ENCODE measurements at places on chromosomes 7 and 10.
A peak's percentile ranks its signal among the peaks of the same experiment; 100 is the strongest.

DNA sequence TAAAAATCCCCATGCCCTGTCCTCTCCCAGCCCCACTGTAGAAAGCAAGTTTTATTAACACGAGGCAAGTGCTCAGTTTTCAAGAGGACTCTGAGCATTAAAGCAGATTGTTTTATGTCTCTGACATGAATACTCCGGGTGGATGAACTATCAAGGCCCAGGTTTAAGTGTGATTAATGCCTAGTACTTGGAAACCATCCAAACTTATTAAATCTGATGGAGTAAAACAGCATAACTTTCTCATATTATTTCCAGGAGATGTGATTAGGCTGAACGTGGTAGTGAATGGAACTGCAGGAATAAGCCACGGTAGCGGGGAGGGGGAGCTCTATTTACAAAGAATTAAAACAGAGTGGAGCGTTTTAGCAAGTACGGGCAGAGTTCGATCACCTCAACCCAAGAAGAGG is 144.2 kb upstream of the RNF32 start:
- no peak for DNase-seq

- DNase-seq = no peak
Measured at GRCh38 chr7:29237489-29237888, 42.9 kb downstream of the CHN2 start.

DNA sequence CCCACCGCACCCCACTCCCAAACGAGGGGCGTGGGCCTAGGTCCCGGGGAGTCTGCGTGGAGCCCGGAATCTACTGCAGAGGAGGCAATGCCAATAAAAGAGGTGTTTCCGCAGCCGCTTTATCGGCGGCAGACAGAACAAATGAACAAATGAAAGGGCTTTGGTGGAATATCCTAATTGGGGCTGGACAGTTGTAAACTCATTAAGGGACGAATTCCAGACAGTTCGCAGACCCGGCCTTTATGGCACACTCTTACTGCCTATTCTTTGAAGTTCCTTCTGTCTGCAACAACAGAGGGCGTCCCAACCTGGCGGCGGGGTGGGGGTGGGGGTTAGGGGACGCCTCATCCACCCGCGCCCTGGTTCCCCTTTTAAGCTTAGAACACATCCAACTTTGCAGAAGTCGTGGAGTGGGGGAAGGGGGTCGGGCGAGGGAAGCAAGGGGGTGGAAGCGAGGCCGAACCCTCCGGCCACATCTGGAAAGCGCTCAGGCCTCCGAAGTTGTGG is 4.1 kb downstream of the HOXA9 start:
- no peak for DNase-seq

GRCh38 chr10:34223658-34224057 is 591.4 kb downstream of the PARD3 start:
- DNase-seq = no peak

- no peak for DNase-seq
Measured at GRCh38 chr7:82839555-82839954, 323.1 kb downstream of the PCLO start.

GRCh38 chr10:78065611-78066010 is 31.9 kb downstream of the RPS24 start:
- DNase-seq = no peak

DNA sequence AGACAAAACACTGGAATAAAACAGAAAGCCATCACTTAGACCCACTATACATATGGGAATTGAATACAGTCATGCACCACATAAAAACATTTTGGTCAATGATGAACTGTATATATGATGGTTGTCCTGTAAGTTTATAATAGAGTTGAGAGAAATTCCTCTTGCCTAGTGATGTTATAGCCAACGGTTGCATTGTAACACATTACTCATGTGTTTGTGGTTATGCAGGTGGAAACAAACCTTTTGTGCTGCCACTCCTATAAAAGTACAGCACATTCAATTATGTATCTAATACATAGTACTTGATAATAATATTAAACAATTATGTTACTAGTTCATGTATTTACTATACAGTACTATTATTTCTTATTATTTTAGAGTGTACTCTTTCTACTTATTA is 381.2 kb upstream of the MBL2 start:
- DNase-seq = no peak

- peak; percentile 63 for DNase-seq
Measured at GRCh38 chr10:13700473-13701144, 113.8 kb downstream of the PRPF18 start.

GRCh38 chr10:9302140-9302746 is 1247.8 kb downstream of the GATA3 start:
- DNase-seq = peak; percentile 22

DNA sequence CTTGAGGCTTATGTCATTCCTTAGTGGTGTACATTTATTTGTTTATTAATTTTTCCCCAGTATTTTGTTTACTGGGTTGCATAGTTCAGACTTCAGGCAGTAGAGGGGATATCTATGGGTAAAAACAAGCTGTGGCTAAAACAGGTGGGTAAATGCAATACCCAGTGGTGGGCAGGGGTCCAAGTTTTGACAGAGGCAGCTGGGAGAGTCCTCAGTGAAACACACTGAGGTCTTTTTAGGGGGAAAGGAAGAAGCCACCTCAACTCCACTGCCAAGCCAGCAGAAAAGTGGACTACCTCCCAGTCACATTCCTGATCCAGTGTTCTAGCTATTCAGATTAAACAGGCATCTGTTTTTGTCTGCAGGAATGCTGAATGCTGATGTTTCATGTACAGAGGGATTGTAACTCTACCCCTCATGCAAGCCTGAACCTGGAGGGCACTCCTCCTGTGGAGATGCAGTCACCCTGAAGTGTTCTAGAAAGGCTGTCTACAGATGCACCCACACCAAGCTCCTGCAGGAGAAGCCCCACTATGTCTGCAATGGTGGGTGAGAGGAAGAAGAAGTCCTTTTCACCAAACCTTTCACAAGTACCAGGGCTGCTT is 757.8 kb downstream of the INHBA start:
- no peak for DNase-seq

DNA sequence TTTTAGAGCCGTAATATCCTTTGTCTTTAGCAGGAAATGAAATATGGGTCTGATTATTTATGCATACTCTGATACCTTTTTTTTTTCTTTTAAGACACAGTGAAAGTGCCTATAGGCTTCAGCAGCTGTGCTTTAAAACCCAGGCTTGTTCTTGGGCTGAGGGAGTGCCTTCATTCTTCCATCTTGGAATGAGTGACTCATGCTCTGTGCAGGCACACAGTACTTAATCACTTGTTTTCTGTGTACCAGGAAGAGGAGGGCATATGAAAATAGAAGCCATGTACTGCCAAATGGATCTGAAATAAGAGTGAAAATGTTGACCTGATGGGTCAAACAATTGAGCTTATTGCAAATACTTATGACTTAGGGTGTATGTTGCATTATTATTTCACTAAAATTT is 12.0 kb downstream of the INPP5F start:
- no peak for DNase-seq

DNA sequence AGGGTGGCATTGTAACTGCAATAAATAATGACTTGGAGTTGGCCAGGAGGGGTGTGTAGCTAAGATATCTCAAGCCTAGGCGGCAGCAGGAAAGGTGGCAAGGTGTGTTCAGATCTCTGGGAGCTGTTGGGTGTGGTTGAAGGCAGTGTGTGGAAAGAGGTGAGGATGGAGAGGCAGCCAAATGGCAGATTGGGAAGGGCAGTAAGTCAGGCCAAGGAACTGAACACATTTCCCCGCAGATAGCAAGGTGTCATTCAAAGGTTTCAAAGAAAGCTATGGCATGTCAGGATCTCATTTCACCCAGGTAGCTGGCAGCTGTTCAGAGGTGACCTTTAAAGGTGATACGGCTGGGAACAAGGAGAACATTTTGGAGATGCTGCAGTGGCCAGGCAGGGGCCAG is 586.0 kb upstream of the MGMT start:
- DNase-seq = no peak

- DNase-seq = no peak
Measured at GRCh38 chr7:94396596-94396995, 1.9 kb downstream of the COL1A2 start.

DNA sequence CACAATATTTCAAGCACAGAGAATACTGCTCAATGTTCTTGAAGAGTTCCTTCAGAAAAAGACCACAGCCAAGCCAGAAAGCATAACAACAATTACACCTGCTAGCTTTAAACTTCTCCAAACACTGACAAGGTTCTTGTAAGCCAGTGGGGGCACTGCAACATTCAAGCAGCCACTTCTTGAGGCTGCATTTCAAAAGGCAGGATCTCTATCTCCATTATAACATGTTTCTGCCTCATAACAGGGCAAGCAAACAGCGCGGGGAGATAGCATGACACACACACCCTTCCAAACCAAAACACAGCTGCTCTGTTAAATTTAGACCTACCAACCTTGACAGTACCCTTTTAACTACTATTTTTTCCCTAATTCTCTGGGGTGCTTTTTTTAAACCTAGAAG is 30.8 kb downstream of the CHCHD3 start:
- DNase-seq = peak; percentile 30

DNA sequence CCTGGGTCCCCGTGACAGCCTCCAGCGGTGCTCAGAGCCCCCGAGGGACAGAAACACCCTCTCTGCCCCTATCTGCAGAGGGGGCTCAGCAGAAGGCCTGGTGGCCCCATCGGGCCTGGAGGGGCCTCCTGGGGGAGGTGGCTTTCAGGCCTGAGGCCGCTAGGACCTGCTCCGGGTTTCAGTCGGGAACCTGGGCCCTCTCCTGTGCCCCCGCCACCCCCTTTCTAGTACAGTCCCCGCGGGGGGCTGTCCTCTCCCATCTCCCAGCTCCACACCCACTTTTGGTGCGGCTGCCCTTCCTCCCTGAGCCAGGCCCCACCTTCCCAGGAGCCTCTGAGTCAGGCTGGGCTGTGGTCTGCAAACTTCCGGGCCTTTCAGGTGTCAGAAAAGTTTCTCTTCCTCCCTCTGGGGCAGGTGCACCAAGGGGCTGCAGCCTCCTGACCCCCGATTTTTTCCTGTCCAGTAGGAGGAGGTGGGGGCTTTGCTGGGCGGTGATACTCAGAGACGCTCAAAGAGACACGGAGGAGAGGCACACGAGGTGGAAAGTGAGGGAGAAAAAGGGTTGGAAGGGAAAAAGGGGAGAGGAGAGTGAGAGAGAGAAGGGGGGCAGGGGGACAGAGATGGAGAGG is 692 bp downstream of the CARD11 start:
- no peak for DNase-seq

GRCh38 chr7:27080844-27081436 is 14.9 kb downstream of the HOXA1 start:
- no peak for DNase-seq

DNA sequence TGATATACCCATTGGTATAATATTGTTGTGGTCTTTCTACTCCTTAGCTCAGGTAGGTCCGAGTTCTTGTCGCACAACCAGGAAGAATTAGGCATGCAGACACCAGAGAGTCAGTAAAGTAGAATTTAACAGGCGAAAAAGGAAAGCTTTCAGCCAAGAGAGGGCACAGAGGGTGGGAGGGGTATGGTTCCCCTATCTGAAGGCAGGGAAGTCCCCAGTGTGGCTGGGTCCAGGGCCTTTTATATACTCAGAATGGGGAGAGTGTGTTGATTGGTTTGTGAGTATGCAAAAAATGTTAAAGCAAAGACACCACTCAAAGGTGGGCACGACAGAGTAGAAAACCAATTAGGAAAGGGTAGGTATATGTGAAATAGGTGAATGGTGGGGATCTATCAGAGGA is 53.9 kb downstream of the IMMP2L start:
- no peak for DNase-seq

DNA sequence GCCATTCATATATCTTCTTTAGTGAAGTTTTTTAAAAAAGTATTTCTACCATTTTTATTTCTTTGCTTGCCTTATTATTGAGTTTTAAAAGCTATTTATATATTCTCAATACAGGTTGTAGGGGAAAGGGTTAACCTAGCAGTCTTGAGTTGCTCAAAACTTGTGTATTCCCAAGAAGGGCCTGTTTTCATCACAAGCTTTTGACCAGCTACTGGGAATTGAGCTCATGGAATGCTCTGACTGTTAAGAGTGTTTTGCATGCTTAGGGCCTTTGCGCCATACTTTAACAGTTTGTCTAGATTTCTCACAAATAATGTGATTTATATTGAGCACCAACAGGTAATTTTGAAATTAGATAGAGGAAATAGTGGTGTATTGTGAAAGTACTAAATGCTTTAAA is 72.0 kb upstream of the CALCR start:
- no peak for DNase-seq

DNA sequence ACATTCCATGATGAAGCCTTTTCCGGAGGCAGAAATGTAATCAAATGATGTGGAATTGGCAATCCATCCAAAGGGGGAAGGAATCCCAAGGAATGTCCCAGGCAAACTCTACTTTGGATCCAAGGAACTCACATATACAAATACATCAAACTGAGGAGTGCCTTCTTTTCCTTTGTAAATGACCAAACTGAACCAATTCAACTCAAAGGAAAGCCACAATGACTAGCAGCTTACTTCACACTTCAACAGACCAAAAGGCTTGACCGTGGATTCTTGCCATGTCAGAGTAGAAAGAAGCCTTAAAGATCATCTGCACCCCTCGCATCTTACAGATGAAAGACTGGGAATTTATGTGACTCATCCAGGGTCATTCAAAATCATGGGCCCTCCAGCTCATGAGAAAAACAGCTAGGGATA is 79.7 kb upstream of the MACROH2A2 start:
- DNase-seq = no peak

DNA sequence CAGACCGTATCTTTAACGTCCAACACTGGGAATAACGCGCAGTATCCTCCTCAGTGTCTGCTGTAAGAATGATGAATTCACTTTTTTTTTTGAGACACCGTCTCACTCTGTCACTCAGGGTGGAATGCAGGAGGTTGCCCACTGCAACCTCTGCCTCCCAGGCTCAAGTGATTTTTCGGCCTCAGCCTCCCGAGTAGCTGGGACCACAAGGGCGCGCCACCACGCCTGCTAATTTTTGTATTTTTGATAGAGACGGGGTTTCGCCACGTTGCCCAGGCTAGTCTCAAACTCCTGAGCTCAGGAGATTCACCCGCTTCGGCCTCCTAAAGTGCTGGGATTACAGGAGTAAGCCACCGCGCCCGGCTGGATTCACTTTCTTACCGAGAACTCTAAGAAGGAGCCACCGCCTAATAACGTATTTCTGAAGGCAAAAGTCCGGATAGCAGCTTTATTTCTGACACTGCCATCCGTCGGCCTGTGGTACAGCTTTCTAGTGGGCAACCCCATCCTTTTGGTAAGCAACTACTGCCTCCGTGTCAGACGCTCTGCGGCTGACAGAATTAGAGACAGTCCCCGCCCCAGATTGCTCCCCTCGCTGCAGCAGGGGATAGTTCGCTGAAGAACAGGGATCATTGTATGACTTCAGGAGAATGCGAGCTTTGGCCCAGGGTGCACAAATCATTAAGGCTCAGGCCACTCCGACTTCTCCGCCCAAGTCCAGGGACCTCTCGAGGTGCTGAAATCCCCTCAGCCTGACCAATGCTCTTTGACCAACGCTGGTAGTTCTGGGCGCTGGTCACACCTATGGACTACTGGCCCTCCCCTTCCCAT is 662 bp downstream of the POLR3A start:
- DNase-seq = peak; percentile 11

DNA sequence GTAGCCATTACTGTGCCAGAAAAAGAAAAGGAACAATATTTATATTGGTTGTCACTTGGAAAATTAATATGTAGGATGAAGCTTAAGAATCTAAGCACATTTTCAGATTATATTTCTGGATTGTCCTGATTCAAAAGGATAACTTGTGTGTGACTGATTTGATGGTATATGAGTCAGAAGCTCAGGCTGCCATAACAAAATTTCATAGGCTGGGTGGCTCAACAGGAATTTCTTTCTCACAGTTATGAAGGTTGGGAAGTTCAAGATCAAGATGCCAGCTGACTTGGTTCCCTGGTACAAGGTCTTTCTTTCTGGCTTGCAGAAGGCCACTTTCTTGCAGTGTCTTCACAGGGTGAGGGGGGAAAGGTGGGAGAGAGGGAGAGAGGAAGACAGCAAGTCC is 108.5 kb downstream of the ST7 start:
- DNase-seq = no peak

GRCh38 chr7:154777489-154777888 is 225.4 kb downstream of the PAXIP1 start:
- no peak for DNase-seq

All from brain pericyte (primary cell).